Fibroblast of skin of abdomen (primary cell): ENCODE measurements at places on chromosomes 4 and X.

- DNase-seq: peak; percentile 4
Measured at GRCh38 chr4:41963105-41963504, 18.5 kb upstream of the DCAF4L1 start.

DNA sequence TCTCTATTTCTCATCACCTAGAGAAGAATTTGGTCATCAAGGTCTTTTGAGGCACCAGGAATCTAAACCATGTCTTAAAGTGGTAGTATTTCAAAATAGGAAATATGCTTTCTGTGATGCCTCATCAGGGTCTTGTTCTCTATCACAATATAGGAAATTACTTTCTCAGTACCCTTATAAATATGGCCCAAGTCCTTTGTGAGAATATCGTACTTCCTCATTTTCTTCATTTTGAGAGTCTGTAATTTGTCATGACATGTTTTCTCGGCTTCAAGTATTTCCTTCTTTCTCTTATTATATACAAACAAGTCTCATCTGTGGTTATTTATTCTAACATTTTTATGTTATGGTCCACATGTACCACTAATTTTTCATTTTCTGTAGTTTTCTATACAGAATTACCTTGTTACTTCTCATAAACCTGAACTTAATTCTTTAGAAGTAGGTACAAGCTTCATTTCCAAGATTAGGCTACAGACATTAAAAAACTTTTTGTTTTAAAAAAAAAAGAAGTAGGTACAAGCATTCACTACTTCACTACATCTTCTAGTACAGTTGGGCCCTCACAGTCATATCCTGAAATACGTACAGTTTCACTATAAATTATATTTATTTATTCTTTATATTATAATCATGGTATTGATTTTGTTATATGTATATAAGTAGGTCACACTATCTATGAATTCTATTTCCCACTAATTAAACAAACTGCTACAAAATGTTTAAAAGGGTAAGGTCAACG lies 54.4 kb downstream of the KLHL13 start:
- no peak for DNase-seq

DNA sequence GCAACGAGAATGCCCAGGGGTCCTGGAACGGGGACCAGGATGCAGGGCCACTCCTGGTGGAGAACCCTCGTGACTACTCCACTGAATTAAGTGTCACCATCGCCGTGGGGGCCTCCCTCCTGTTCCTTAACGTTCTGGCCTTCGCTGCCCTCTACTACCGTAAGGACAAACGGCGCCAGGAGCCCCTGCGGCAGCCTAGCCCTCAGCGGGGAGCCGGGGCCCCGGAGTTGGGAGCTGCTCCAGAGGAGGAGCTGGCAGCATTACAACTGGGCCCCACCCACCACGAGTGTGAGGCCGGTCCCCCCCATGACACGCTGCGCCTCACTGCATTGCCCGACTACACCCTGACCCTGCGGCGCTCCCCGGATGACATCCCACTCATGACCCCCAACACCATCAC lies 24.9 kb downstream of the NLGN3 start:
- no peak for DNase-seq

DNA sequence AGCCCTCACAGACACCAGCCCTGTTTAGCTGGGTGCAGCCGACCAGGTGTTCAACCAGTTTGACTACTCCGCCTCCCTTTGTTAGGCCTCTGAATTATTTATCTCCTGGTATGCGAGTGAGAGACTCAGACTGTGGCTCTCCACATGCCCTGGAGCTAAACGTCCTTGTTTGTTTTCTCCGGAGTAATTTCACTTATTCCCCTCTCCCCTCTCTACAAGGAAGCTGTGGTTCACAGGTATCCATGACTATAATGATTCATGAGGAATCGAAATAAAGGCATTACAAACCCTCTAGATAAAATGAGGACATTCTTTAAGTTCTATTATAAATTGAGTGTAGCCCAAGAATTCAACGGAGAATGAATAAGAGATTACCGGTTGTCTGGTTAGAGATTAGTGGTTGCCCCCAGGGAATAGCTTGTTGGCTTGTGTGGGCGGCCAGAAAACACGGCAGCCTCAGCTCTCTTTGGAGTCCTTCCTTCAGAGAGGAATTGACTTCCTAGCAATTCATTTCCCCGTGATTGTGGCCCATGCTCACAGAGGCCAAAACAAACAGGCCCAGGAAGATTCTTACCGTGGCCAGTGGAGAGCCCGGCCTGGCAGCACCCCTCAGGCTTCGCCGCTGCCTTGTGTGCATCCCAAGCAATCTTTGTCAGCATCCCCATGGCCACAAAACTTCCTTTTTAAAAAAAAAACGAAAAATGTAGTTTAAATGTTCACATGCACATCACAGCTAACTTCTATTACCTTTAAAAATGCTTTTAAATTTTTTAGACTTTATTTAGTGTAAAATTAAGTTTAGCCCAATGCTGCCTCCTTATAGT lies 60.2 kb upstream of the CBR4 start:
- DNase-seq: peak; percentile 96

DNA sequence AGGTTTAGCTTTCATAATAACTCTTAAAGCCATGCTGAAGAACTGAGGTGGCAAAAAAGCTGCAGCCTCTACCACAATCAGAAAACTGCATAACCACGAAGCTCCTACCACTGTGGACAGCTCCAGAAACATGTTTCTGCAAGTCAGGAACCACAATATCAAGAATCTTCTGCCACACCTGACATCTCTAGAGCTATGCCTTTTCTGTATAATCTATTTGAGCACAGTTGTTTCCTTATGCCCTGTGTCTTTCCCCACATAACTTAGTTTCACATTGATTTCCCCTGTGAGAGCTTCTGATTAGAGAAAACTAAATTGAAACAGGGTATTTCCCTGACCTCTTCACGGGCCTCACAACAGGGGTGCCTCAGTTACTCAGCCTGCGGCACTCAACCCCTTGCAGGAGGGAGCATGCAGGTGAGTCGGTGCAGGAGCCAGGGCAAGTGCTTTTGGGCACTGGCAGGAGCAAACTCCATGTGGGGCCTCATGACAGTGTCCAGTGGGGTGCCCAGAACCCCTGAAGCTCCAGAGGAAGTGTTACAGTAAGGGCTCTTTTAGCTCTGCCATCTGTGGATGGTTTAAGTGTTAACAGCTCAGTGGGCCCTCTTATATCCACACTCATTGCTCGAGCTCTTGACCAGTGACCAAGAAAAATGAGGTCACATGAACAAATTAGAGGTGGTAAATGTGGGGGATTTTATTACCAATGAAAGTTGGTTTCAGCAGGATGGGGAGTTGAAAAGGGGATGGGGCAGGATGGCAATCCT lies 132.8 kb upstream of the BMP3 start:
- no peak for DNase-seq

- DNase-seq: no peak
Measured at GRCh38 chr4:108556588-108557200, 63.7 kb upstream of the RPL34 start.

DNA sequence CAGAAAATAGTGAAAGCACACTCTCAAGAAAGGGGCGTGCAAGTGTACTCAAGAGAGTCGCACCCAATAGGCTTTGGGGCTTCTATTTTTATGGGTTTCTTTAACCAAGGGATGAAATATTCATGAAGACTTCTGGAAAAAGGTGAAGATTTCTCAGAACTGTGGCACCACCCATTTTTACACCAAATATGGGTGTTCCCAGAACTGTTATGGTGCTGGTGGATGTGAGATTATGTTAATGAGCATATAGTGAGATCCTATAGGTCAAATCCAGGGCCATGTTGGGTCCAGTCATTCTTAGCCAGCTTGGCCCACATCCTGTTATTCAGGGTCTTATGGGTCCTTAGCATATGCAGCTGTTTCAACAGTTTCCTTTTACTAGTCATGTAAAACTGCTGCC lies 61.0 kb upstream of the SMIM10 start:
- DNase-seq: no peak

GRCh38 chr4:188867796-188868195 lies 728.6 kb downstream of the TRIML1 start:
- no peak for DNase-seq

GRCh38 chr4:52919461-52919860 lies 57.3 kb downstream of the RASL11B start:
- DNase-seq: no peak

DNA sequence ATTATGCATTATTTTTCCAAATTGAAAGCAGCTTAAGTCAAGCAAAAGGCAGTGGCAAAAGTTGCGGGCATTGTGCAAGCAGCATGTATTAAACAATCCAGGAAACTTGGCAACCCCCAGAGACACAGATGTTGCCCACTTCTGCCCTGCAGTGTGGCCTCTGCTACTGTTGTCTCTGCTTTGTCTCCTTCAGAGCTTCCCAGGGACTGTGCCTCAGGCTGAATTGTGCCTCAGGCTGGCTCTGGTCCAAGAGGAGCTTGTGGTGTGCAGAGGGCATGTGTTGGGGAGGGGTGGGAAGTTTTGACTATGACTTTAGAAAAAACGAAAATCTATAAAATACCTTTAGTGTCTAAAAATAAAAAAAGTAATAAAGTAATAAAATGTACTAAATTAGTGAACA lies 201.4 kb downstream of the CCSER1 start:
- DNase-seq: peak; percentile 8

- no peak for DNase-seq
Measured at GRCh38 chr4:81965454-81965853, 408.3 kb downstream of the HNRNPD start.

- no peak for DNase-seq
Measured at GRCh38 chr4:181582595-181582994, 660.6 kb upstream of the TENM3 start.

DNA sequence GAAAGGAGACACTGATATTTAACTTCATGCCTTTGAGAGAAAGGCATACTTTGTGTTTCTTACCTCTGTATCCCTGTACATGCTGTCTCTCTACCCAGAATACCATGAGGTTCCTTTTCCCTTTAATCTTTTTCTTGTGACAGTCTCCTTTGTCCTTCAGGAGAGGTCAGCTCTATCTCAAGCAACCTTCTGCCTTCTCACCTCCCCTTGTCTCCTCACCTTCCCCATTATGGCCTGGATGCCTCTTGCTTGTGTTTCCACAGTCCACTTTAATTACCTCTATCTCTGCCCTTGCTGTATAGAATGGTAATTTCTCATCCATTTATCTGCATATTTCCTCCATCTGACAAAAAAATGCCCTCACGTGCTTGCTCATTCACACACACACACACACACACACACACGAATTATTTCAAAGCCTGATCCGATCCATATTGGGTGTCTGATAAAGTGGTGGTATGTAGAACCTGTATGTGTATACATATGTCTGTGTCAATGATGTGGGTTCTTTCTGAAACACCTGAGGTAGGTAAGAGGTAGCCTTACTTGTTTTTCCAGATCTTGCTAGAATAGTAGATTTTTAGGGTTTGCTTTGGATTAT lies 28.5 kb downstream of the MSN start:
- no peak for DNase-seq

GRCh38 chr4:67874986-67875385 lies 8.8 kb downstream of the TMPRSS11D start:
- DNase-seq: peak; percentile 63

GRCh38 chr4:182969651-182970279 lies 52.6 kb upstream of the DCTD start:
- no peak for DNase-seq

DNA sequence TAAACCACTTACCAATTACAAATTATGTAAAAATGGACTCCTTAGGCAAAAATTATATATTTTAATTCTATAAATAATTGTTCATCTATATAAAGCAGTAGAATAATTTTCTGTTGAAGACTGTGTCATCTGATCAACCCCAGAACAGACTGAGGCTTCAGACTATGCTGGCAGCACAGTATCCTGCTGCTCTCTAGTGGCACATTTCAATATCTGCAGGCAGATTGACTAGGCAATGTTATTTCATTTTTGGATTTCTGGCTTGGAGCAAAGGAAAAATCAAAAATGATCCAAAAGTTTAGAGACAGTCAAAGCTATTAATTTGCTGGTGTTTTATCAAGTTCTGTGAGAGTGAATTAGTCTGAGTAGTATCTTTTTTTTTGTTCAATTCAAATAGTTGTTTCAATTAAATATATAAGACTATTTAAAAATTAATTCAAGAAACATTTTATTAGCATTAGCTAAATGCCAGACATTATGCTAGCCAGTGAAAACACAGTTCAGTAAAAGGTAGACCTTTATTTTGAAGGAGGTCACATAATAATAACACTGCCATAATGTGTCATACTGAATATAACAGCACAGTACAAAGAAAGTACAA lies 21.3 kb upstream of the SULT1E1 start:
- peak; percentile 48 for DNase-seq

GRCh38 chr4:150072471-150072870 lies 5.8 kb upstream of the DCLK2 start:
- DNase-seq: no peak

- no peak for DNase-seq
Measured at GRCh38 chr4:2995546-2996265, 32.3 kb downstream of the GRK4 start.

DNA sequence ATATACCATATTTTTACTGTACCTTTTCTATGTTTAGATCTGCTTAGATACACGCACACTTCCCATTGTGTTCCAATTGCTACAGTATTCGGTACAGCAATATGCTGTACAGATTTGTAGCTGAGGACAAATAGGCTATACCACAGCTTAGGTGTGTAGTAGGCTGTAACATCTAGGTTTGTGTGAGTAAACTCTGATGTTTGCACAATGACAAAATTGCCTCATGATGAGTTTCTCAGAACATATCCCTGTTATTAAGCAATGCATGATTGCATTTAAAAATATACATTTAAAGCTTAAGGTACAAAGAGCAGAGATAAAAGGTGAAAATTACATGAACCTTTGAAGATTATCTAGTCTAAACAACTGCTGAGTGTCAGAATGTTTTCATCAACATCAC lies 181.7 kb downstream of the ADGRA3 start:
- DNase-seq: no peak

DNA sequence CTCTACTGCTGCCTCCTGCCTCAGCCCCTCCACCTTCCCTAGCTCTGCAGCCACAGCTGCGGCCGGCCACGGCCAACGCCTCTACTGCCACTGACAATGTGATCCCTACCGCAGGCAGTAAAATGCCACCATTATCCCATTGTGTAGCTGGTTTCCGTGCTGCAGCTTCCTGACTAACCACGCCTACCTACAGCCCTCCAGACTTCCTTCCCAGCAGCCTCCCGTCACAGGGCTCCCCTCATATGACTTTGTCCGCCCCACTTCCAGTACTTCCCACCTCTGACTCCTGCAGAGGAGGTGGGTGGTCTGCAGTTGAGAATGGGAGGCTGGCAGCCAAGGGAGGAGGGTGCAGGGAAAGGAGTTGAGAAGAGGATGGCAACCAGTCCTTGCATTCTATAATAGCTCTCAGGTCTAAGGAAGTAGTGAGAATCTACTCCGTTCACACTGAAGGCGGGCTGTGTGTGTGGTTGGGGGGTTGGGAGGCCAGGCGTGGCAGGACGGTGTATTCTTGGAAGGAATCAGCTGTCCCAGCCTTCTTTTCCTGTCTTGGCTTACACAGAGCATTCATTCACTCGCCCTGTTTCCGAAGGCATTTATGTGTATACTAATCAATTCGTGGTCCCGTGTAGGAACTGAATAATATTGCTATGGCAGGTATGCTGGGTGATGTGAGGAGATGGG lies 33.1 kb upstream of the USP51 start:
- DNase-seq: no peak

- no peak for DNase-seq
Measured at GRCh38 chr4:1540601-1541375, 134.5 kb upstream of the NKX1-1 start.
